ENCODE measurements at places on chromosomes 2 and 18. TPM values are rescaled to one million over a fixed set of nuclear protein-coding genes. Genes with fewer than 3 reads are reported as not detected.

DNA sequence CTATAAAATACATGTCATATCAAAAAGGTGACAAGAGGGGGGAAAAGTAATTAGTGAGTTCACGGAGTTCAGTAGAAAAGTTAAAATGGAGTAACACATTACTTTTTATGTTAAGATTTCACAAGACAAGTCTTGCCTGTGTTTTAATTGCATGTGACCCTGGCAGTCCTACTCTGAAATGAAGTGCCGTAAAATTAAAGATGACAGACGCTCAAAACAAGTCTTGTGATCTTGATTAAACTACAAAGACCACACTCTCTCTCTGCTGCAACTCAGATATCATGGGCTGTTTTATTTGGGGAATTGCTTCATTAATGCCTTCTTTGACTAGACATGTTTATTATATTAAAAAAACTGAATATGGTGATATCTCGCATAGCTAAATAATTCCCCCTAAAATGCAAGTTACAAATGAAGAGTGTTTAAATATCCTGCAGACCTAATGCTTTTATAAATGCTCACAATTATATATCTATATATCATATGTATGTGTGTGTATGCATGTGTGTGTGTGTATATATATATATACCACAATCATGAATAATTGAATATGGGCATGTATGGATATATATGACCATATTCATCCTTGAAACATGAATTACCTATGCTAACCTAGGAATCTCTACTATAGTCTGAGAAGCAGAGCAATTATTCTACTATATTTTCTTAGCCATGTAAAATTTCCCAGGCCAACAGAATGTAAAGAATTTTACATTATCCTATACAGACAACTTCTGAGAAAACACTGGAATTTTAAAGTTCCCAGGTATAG lies 647.5 kb downstream of the ARHGAP15 start:
- no peak for DNase-seq

DNA sequence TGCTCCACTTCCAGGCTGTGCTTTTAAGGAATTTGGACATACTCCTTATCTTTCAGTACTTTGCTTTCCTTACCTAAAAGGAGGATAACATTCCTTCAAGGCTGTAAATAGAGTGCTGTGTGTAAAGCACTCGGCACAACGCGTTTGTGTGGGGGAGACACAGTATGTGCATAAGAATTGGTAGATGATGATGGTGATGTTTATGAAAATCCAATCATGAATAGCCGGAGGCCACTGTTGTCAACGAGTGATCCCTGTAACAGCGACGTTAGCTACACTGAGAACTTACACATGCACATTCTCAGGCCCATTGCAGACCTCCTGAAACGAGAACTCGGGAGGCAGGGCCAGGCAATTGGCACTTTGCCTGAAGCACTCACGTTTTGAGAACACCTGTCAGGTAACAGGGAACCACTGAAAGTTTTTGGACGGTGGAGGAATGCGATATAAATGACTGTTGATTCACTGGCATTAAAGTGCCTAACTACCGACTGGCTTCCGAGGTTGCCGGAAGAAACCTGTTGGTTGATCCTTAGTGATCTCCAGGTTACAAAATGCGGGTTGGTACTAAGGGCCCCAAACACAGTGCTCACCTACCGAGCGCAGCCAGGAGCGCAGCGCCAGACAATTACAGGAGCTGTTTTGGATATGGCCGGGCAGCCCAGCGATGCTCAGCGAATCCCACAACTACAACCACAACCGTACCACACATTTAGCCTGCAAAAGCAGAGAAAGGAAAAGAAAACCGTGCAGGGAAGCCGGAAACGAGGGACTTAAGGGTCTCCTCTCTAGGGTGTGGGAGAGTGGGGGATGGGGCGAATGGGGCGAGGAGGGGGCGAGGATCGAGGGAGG lies 1.0 kb upstream of the MAP4K4 start:
- DNase-seq: no peak

Gene NAT8
- not detected for total RNA-seq

GRCh38 chr2:62215306-62216064 lies 19.6 kb downstream of the B3GNT2 start:
- no peak for DNase-seq

DNA sequence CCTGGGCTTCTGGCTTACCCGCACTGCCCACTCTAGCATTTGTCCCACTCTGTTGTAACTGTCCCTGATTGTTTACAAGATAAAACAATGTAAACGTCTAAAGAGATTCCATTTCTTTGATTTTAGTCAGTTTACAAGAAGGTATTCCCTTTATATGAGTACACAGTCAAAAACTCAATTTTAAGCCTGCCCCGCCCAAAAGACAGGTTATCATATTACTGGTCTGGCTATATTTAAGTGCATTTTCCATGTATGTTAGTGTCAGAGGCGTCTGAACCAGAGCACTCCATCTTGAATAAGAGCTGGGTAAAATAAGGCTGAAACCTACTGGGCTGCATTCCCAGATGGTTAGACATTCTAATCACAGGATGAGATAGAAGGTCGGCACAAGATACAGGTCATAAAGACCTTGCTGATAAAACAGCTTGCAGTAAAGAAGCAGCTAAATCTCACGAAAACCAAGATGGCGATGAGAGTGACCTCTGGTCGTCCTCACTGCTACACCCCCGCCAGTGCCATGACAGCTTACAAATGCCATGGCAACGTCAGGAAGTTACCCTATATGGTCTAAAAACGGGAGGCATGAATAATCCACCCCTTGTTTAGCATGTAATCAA lies 15.0 kb downstream of the GPR45 start:
- no peak for DNase-seq

DNA sequence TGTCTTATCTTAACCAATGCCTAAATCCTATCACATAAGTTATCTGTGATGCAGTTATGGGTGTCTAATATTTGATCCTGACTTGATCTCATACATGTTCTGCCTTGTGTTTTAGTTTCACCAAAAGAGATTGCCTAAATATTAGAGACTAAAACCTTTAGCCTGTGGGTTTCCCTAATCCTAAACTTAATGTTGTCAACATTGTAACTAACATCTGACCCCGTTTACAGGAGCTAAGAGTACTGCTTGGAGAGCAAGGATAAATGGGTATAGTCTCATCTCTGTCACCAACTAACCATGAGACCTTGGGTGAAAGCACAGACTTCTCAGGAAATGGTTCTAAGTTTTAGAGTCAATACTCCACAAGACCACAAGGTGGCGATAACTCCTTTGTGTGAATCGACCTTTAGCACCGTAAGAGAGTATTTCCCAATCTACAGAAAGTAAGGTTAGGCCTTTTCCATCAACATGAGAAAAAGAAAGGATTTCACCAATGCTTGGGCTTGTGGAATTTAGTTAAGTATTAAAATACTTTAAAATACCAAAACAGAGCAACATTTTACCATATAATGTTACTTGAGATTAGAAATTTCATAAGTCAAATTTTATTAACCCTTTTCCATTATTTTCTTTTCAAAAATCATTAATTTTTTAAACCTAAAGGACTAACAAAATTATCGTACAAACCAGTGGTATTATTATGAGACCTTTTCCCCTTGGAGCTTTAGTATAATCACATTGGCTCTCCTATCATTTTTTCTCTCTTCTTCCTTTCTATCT lies 60.5 kb downstream of the G6PC2 start:
- no peak for DNase-seq

Gene DSC2
- total RNA-seq: 0.58 TPM

DNA sequence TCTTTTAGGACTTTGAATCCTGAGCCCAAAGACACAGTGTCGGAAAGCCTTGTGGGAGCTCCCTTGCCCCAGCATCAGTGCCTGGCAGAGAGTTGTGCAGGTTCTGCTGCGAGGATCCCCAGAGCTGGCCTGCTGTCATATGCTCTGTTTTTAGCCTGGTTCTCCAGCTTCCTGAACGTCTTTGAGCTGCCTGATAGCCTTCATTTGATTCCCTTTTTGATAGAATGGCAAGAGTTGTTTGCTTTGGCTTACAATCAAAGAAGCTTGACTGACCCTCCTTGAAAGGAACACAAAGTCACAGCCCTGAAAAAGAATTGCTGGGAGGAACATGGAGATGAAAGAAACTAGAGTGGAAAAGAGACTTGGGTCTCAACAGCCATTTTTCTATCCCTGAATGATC lies 95.4 kb downstream of the C1QL2 start:
- no peak for DNase-seq

DNA sequence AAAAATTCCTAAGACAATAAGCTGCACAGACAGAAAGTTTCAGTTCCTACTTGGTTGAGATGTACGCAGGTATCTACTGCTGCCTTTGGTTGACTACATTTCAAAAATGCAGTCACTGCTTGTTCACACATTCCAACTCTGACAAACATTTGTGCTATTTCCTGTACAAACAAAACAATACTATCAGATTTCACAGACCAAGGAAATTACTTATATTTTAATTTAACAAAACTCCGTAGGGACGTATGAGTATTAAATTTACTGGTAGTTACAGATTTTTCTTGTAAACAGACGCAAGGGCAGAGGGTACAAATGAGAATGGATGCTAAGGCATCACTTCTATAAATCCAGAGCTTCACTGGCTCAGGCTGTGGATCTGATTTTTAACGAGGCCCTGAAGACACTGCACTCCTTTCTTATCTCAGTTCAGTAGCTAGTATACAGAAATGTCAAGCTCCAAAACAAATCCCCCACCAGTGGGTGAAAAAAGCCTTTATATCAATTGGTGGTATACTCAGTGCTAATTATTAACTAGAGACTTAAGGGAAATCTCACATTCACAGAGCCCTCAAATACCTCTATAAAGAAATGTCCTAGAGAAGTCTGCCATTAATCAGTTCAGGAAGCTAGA lies 31.7 kb upstream of the TTC32 start:
- DNase-seq: no peak

Gene IL36A
- not detected for total RNA-seq

GRCh38 chr2:239822146-239822831 lies 202.9 kb downstream of the NDUFA10 start:
- no peak for DNase-seq

Gene IL1B
- total RNA-seq: not detected

- DNase-seq: no peak
Observed at GRCh38 chr2:220601674-220602073, 970.4 kb downstream of the EPHA4 start.

- peak; percentile 94 for DNase-seq
Observed at GRCh38 chr2:232352511-232353091, 25.9 kb upstream of the ALPP start.

DNA sequence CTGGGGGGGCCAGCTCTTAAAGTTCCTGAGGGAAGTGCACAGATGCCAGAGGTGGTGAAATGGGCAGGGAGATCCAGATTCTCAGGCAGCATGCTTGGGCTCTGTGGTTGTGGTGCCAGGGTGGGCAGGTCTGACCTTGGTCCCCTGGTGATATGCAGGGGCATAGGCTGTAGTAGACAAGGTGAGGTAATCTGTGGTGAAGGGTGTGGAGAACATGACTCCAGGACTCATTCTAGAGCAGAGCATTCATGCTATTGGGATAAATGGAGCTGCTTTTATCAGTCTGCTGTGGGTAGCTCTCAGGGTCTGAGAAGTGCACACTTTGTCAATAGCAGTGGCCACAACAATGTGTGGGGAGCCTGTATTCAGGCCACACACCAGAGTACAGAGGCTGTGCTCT lies 16.9 kb downstream of the ACVR1C start:
- no peak for DNase-seq

GRCh38 chr2:6968319-6969100 lies 51.3 kb downstream of the RNF144A start:
- DNase-seq: no peak

GRCh38 chr2:240250150-240250984 lies 109.9 kb upstream of the OTOS start:
- no peak for DNase-seq

Gene UGT1A4
- not detected for total RNA-seq

Gene PROM2
- 1.7 TPM for total RNA-seq

Gene SEH1L
- total RNA-seq: 37.5 TPM

- DNase-seq: no peak
Observed at GRCh38 chr2:99933894-99934650, 208.3 kb downstream of the AFF3 start.

Gene MAB21L4
- not detected for total RNA-seq

DNA sequence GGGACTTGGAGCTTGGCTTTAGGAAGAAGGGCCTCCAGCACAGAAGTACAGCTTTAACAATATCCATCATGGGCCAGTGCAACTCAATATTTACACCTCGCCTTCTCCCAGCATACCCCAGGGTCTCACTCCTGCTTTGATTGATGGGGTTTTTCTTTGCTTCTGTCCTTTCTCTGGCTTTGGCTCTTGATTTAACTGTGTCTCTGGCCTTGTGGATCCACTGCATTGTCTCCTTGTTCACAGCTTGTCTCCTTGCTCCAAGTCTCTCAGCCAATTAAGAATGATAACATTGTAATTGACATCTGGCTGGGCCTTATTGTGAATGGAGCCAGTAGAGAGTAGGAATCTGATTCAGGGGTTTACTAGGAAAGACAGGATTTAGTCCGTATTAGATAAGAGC lies 1019.5 kb downstream of the TMEM182 start:
- no peak for DNase-seq

Gene HJURP
- total RNA-seq: 6.9 TPM

- DNase-seq: no peak
Observed at GRCh38 chr2:207469943-207470729, 59.6 kb upstream of the CREB1 start.

Gene IL1F10
- total RNA-seq: not detected

- no peak for DNase-seq
Observed at GRCh38 chr2:237431837-237432236, 17.9 kb upstream of the COL6A3 start.

Gene VAMP8
- total RNA-seq: 2.4 TPM

Gene PID1
- 1.8 TPM for total RNA-seq

GRCh38 chr2:64516651-64517510 lies 7.2 kb upstream of the AFTPH start:
- DNase-seq: no peak

- no peak for DNase-seq
Observed at GRCh38 chr2:227312579-227312978, 12.5 kb upstream of the MFF start.

Gene RASGRP3
- 3.0 TPM for total RNA-seq

GRCh38 chr2:41924709-41925408 lies 123.0 kb upstream of the PKDCC start:
- no peak for DNase-seq

DNA sequence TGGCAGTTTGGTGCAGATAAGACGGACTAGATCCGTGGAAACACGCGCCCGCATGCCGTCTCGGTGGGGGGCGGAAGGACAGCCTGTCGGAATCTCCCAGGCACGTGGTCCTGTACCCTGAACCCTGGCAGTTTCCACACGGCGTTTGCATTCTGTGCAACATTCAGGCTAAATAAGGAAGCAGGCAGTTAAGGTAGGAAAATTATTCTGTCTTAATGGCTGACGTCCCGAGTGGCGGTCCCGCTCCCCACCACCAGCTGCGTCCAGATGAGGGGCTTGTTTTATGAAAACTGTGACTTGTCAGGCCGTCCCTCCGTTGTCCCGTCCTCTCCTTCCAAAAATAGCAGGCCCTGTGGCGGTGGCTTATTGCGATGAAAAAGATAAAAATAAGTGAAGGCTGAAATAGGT lies 120.2 kb downstream of the NFATC1 start:
- DNase-seq: no peak

All from chondrocyte (in vitro differentiated cells).